ENCODE measurements at places on chromosomes 12 and 14.

DNA sequence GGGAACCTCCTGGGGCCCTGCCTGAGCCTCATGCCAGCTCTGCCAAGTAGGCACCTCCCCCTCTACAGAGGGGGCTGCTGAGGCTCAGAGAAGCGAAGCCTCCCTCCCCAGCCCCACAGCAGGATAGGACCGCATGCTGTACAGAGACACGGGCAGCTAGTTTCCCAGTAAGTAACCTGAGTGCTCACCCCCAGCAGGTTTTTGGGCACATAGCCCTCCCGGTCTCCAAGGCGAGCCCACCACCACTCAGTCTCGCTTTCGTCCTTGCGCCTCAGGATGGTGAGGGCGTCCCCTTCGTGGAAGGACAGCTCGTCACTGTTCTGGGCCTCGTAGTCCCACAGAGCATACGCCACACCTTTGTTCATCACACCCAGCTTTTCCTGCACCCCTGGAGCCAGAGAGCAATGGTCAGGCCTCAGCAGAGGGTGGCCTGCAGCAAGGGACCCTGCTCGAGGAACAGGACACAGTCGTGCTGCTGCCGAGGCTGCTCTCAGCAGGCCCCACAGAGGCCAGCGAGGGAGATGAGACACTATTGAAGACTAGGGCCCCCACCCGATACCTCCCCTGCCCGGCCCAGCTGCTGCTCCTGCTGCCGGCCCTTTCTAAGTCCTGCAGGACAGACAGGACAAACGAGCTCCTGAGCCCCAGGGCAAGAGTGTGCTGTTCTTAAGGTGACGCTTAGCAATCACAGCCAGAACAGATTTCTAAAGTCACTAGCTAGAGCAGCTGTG lies 20.4 kb downstream of the ZFYVE21 start:
- no peak for DNase-seq

DNA sequence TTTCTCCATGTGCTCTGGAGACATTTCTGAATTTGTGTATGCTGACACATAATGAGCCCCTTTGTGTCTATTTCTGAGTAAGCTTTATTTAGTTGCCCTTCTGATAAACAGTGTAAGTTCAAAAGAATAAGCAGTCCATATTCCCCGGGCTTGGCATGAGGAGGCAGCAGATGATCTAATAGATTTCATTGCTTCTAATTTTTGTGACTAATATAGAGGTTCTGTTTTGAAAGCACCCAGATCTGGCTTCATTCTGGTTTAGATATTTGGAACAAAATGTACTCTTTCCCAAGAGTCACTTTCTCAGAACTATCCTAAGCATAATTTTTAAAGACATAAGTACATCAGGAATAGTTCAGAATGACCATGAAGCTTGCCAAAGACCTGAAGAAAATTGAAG lies 290.9 kb downstream of the BTG1 start:
- DNase-seq: no peak

GRCh38 chr12:121534495-121535148 lies 46.2 kb downstream of the KDM2B start:
- no peak for DNase-seq

DNA sequence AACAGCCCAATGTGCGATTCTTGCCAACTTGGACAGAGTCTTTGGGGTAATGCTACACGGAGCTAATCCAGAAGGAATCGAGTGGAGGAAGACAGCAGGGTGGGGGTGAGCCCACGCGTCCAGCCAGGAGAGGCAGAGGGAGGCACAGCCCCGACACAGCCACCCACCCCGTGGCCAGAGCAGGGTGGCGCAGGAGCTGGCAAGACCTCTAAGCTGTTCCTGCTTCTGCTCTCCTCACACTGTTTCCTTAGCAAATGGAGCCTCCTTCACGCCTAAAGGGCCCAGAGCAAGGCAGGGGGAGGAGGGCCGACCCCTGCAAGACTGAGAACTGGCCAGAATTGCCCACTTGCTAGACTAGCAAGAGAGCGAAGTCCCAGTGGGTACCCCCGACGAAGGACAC lies 91.5 kb downstream of the FBXL14 start:
- no peak for DNase-seq

DNA sequence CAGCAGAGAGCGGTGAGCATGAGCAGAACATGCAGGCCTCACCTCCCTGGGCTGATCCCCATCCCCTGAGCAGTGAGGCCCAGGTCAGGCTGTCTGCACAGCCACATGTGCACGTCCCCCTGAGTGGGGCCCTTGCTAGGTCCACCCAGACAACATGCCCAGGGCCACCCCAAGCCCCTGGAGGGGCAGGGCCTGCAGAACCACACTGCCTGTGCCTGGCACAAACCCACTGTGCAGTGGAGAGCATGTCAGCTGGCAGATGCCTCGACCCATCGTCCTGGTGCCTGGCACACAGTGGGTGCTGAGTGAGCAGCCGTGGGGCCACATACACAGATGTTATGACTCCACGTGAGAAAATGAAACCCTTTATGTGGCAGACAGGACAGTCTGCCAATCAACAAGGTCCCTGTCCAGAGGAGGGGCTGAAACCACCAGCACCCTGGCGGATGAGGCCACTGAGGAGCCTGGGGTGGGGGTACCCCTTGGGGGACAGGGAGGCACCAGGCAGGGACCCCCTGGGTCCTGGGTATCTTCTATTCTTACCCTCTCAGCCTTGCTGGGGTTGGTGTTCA lies 8.3 kb downstream of the ANHX start:
- DNase-seq: no peak

DNA sequence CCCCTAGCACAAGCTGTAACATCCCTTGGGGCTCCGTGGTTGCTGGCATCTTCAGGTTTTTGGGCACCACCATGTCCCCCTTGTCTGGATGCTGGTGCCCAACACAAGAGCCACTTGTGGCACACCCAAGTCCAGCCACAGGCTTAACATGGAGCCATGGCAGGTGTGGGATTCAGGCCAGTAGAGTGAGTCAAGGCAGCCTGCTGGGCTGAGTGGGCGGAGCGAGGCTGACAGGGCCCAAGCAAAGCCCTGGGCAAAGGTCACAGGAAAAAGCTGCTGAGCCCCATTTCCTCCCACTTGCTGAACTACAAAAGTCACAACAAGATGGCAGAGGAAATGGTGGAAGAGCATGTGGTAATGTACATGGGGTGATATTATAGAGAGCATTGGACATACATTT lies 950.7 kb upstream of the FLRT2 start:
- no peak for DNase-seq

DNA sequence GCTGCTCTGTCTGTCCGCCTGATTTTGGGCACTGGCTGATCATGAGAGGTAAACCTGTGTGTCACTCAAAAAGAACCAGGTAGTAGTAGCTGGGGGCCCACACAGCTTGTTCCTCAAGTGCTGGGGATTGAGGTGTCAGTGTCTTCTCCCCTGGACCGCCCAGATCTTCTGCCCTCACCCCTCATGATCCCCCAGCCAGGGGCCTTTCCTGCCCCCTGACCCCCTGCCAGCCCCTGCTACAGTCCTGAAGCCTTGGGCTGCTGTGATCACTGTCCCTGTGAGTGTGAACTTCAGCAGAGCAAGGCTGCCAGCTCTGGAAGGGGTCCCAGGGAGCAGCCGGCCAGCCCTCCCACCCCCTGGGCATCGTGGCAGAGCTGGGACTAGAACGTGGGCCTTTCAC lies 11.4 kb downstream of the WSCD2 start:
- DNase-seq: no peak

DNA sequence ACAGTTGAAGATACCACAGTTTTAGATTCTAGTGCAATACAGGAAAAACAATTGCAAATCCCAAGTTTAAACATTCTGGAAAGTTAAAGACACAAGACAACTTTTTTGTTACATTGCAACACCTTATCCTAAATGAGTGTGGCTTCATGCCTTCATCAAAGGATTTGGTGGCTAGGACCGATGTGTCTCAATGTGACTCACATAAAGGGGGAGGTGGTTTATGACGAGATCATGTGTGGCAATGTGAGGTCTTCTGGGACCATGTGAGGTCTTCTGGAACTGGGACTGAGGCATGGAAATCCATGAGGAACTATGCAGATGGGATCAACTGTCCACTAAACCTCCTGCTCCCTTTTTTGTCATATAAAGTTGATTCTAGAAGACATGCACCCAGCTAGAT lies 166.2 kb downstream of the PAX9 start:
- DNase-seq: no peak

DNA sequence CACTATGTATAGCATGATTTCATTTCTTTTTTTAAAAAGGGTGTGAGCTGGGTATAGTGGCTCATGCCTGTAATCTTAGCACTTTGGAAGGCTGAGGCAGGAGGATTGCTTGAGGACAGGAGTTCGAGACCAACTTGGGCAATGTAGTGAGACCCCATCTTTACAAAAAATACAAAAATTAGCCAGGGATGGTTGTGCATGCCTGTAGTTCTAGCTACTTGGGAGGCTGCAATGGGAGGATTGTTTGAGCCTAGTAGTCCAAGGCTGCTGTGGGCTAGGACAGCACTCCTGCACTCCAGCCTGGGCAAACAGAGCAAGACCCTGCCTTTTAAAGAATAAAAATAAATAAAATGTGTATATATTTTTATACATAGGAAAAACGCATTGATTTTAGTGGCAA lies 43.0 kb downstream of the DIP2B start:
- no peak for DNase-seq

DNA sequence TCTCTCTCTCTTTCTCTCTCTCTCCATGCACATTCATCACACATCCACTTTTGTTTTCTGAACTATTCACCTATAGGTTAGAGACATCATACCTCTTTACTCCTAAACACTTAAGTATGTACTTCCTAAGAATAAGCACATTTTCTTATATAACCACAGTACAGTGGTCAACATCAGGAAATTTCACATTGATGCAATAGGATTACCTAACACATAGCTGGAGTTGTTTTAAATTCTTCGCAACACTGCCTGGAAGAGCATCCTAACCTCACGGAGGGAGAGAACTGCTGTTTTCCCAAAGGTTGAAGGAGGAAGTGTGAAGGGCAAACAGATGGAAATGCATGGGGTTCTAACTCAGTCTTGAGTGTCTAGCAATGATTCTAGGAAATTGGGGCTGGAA lies 159.2 kb downstream of the SYT1 start:
- no peak for DNase-seq

DNA sequence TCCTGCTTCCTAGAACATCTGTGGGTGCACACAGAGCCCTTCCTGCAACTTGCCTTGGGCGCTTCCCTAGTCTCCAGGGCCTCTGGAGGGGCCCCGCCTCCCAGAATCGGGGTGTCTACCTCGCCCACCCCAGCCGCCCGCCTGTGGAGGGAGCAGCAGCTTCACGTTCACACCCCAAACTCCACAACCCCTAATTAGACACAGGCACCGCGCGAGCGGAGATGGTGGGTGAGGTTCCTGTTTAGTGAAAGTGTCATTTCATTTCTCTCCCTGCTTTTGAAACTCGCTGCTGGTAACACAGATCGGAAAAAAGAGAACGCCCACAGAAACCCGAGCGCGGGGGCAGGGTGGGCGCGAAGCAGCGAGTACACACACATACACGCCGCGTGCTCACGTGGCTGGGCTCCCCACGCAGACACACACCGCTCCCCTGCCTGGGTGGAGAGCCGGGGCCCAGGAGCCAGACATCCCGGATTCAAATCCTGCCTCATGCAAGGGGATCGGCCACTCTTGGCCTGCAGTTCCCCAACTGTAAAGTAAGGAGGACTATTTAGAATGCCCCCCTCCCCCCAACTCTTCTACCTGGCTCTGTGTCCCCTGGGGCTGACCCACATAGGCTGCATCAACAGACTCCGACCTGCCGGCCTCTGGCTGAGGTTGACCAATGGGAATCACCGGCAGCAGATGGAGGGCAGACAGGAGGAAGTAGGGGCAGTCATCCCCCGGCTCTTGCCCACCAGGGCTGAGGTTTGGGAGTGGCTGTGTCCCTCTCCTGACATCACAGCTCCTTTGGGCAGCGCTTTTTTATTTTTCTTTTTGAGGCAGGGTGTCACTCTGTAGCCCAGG lies 79.2 kb upstream of the NCOR2 start:
- DNase-seq: no peak

GRCh38 chr14:61885203-61885961 lies 123.2 kb downstream of the SNAPC1 start:
- no peak for DNase-seq

DNA sequence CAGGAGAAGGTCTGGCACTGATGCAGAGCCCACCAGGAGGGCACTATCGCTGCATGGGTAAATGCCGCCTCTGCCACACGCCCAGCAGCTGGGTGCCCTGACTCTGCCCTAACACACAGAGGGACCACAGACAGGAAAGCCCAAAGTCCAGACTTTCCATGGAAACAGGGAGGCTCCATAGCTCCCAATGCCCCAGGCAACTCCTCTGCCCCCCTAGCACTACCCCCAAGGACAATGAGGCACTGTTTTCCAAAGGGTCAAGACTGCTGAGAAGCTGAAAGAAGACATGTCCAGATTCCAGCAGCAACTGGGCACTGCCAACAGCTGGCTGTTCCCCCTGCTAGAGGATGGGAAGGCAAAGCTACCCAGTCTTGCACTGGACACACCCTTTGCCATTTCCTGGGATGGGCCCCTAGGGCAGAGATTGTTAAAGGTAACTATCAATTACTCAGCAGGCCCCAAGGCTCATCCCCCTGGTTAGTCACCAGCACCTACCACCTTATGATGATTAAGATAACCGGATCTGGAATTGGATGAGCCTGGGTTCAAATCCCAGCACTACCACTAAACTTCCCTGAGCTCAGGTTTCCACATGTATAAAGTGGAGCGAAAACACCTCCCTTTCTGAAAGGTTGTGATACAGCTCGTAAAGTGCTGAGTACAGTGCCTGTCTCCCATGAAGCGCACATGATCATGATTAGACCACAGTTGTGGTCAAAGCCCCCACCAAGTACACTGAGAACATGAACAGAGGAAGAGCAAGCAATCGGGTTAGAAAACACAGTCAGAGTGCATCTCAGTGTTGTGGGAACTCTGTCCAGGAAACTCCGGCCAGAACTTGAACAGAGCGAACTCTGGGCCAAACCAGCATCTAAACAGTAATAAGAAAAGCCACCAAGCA lies 3.3 kb downstream of the PXN start:
- no peak for DNase-seq

DNA sequence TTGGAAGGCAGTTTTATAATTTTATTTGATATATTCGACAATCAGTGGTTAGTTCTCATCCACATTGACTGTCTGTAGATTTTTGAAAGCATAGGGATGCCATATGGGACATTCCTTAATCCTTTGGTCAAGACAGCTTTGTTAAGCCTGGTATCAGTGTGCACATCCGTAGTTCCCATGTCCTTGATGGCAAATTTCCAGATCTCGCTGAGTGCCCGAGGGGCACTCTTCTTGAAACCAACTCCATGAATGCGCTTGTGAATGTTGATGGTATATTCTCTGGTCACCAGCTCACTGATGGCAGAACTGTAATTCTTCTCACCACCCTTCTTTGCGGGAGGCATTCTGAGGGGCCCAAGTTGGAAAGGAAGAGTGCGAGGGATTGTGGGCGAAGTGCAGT lies 6.1 kb upstream of the DENND5B start:
- no peak for DNase-seq

- no peak for DNase-seq
Observed at GRCh38 chr12:39102474-39103209, 197.3 kb upstream of the CPNE8 start.

GRCh38 chr14:102225936-102226335 lies 79.0 kb downstream of the MOK start:
- no peak for DNase-seq

DNA sequence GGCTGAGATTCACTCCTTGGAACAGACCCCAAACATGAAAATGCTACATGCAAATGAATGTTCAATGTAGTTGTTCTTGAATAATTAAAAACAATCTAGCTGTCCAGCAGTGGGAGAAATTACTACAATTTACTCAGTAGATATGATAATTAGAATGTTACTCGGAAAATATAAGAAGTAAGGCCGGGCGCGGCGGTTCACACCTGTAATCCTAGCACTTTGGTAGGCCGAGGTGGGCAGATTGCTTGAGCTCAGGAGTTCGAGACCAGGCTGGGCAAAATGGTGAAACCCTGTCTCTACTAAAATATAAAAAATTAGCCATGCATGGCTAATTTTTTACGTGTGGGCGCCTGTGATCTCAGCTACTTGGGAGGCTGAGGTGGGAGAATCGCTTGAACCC lies 15.3 kb upstream of the PTGER2 start:
- DNase-seq: no peak

Data from stimulated activated CD4-positive, alpha-beta T cell treated with anti-CD3 and anti-CD28 coated beads, Interleukin-1b, Interleukin-23, amount 100 ng/mL, for 1 hour (primary cell).